HL-60 (cell line): ENCODE measurements at places on chromosomes 1 and 21.

DNA sequence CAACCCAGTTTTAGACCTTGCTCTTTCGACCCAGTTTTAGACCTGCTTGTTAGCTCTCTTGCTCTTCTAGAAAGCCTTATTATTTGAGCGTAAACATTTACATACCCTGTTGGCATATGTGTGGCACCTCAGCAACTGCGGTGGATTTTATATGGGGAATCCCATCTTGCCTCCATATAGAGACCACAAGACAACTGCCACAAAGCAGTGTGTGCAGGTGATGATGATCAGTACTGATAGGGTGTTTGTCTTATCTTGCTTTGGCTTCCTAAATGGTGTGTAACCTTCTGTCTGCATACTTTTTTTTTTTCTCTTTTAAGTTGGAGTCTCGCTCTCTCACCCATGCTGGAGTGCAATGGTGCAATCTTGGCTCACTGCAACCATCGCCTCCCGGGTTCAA lies 1270.8 kb downstream of the MRPL39 start:
- DNase-seq = no peak

DNA sequence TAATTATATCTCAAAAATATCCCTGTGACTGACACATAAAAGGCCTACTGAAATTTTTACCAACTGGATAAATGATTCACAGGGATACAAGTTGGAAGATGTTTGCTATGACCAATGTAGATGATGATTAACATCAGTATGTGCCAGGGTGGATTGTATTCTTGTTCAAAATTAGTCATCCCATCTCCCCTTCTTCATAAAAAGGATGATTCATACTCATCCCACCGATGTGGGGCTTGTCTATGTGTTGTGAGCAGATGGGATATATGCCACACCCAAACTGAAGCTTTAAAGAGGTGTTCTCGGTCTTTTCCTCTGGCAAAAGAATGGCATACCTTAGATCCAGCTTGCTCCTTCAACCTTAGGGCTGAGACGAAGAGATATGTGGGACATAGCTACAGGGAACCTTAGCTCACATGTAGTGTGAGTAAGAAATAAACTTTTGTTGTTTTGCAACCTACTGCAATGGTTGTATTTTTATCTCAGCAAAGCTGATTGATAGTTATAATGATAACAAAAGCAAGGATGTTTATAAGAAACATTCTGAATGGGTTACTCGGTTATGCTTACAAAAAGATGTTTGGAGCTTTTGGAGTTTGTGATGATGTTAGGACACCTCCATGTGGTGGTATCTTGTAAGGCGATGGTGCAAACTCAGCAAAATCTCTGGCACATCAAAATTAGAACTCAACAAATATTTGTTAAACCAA lies 29.4 kb downstream of the SPATA17 start:
- DNase-seq = no peak

DNA sequence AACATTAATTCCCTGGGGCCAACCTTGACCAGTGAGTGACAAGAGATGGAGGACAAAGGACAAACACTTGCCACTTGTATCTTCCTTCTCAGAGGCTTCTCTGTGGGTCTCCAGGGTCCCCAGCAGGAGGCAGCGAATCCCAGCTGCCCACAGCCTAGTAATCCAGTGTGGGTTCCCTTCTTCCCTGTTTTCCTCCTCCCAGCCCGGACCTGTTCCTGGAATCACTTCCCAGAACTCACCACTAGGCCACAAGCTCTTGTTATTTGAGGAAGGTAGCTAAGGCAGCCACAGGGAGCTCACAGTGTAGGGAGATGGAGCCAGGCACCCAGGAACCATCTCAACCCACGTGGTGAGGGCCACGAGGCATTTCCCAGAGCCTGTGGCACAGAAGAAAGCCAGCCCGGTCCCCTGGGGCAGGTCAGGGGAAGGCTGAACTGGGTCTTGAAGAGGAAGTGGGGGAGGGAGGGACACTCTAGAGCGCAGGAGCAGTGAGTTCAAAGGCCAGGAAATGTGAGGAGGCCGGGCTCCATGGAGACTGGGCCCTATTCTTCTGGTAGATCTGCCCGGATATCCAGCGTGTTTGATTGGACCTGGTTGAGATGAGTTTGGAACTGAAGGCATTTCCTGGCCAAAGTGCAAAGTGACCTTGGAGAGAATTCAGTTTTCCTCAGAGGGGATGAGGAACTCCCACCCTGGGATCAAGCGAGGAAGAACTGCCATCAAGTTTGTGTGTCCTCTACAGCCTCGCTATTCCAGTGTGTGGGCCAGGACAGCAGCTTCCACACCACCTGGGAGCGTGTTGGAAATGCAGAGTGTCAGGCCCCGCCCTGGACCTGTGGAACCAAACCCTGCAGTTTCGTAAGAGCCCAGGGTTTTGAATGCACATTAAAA lies 20.3 kb upstream of the C2CD2 start:
- peak; percentile 73 for DNase-seq

DNA sequence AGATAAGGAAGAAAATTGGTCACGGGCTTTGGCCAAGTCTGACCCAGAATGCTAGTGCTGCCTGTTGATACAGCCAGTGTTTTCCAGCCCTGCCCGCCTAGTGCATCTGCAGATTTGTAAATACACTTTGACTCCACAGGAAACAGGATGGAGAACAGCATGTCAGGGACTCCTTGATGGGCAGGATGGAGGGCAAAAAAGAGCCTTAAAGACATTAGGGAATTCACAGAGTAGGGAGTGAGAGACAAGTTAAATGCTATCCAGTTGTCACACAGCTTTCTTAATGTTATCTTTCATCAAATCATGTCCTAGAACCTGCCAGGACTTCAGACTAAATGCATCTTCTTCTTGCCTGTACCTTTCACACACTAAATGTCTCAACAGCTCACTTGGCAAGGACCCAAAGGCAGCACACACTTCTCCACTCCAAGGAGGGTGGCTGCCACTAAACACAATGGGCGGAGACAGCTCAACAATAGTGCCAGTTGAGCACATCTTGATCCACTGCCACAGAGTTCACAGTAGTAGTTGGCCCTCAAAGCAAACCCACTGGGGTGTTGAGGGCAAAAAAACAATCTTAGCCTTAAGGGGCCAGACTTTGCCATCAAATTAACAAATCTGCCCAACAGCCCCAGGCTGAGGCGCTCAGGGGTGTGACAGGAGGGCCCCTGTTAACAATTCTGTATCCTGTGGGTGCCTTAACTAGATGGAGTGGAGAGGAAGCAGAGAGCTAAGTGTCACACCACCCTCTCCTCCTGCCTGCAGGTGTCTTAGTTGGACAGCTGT lies 2.7 kb downstream of the HIVEP3 start:
- no peak for DNase-seq

- no peak for DNase-seq
These were observed 9.8 kb upstream of the OLFML2B start for GRCh38 chr1:162033428-162033827.

DNA sequence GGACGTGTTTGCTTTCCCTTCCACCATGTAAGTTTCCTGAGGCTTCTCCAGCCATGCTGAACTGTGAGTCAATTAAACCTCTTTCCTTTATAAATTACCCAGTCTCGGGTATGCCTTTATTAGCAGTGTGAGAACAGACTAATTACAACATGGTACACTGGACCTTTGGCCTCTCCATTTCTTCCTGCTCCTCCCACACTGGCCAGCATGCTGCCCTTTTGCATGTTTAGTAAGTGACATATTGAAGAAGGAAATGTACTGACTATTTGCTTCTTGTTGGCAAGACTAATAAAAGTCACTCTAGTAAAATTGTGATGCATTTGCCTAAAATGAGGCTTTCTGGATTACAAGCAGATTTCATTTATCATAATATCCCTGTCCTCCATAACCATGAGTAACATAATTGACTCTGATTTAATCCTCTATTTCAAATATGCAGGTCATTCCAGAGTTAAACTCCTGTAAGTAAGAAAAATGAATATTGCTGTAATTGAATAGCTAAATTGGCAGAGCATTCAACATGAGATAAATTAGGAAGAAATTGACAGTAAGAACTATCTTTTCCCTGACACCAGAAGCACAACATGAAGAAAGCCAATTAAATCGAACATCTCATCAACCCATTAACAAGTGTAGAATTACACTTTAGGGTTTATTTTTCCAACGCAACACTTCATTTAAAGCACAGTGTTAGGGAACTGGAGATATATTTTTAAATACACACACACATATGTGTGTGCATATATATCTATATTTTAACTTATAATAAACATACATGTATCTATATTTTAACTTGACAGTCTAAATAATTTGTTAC lies 427.8 kb upstream of the ZP4 start:
- no peak for DNase-seq

DNA sequence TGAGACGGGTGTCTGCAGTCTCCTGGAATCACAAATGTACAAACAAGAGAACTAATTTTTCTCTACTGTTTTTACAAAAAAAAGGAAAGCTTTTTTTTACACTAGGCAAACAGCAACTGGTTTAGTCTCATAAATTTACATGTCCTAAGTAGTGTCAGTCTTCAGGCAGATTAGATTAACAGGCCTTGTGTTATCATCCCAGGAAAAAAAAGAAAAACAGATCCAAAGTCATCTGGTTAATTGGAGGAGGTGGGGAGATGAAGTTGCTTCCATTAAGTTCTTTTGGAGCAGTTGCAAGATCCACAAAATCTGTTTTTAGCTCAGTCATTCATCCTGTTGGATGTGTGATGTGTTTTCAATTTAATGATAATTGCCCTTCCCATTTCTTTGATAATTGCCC lies 363.5 kb upstream of the ADGRL2 start:
- no peak for DNase-seq

DNA sequence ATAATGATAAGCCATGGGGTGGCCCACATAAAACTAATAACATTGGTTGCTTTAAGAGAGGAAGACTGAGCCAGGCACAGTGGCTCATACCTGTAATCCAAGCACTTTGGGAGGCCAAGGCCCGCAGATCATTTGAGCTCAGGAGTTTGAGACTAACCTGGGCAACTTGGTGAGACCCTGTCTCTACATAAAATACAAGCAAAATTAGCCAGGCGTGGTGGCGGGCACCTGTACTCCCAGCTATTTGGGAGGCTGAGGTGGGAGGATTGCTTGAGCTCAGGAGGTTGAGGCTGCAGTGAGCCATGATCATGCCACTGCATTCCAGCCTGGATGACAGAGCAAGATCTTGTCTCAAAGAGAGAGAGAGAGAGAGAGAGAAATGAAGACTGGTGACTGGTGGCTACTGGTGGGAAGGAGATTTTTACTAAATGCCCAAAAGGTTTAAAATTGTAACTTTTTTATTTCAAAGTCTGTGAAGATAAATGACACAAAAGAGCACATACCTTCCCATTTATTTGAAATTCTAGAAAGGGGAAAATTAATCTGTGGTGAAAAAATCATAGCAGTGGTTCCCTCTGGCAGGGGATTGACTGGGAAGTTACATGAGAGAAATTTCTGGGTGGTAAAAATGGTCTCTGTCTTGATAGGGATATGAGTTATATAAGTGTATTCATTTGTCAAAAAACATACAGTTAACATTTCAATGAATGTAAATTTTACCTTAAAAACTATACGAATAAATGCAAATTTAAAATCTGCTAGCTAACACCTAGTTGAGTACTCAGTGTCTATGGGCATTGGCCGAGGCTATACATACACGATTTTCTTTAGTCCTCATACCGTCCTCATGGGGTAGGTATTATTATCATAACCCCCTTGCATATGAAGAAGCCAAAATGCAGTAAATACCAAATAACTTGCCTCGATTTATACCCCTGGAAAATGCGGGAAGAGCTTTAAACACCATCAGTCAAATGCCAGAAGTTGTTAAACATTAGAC lies 2.2 kb upstream of the NBPF1 start:
- no peak for DNase-seq

GRCh38 chr1:75136921-75137641 lies 2.9 kb downstream of the LHX8 start:
- no peak for DNase-seq
